Body of pancreas (tissue), 4 donors: ENCODE measurements at places on chromosomes 5 and 9. TPM values are rescaled to one million over a fixed set of nuclear protein-coding genes. Genes with fewer than 3 reads are reported as not detected.

NME5 gene
- 7.5 TPM for total RNA-seq

TAF11L10 gene
- not detected for total RNA-seq

- no peak for DNase-seq
These were observed 33.2 kb downstream of the TNC start for GRCh38 chr9:115084709-115085108.

DNA sequence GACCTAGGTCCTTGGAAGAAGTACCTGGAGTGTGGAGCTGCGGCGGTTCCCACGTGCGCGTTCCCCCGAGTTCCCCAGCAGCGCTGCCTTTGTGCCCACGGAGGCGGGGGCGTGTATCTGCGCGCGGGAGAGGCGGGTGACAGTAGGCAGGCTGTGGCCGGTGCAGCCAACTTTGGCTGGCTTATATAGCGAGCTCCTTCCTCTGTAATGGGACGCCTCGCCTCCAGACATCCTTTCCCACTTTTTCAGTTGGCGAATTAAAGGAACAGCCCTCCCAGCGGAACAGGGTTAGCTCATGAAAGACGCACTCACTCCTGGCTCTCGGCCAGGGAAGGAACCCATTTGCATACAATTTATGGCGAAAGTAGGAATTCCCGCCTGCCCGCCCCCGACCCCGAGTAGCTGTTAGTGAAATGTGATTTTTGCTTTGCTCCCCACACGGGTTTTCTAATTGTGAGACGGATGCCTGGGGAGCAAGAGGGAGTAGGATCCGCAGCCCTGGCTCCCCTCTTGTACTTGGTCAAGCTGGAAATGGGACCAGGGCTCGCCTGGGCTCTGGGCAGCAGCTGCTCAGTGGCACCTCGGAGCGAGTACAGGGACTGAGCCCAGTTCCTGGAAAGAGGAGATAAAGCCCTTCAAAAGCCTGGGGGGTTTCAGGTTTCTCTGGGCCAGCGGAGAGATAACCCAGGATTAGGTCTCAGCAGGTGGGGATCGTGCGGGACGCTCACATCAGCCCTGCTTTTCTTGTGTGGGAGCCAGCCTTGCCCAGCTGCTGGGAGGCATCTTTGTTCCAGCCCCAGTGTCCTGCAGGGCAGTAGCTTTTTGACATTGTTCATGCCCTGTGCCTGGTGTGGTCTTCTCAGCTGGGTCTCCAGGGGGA, at the start of gene TNC:
TNC (minus strand) TSS at position 159 of the 880 bp plus-strand sequence. CDS start 27,139 bp downstream, outside the sequence.
- peak; percentile 36 for DNase-seq

- DNase-seq = no peak
These were observed 219.0 kb downstream of the PAX5 start for GRCh38 chr9:36815023-36815422.
